ENCODE measurements at places on chromosomes 2 and 18.
A peak's percentile ranks its signal among the peaks of the same experiment; 100 is the strongest.

DNA sequence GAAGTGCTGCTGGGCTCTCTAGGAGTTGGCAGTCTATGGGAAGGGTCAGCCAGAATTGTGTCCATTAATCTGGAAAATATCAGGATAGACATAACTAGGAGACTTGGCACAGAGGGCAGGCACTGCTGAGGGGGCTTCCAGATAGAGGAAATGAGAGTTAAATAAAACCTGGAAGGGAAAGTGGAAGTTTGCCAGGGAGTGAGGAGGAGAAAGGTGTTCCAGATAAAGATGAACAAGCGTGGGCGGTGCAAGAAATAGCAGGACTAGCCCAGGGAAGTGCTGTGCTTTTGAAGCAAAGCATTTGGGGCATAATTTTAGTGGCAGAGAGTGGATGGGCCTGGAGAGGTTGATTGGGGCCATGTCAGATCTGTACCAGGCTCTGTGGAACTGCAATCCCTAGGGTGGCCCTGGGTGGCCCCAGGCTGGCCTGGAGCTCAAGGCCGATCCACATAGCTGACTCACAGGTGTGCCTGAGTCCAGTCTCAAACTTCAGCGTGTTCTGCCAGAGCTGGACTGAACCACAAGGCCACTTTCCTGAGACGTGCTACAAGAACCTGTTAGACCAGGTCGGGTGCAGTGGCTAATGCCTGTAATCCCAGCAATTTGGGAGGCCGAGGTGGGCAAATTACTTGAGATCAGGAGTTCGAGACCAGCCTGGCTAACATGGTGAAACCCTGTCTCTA is 26.9 kb downstream of the GALM start:
- no peak for DNase-seq

DNA sequence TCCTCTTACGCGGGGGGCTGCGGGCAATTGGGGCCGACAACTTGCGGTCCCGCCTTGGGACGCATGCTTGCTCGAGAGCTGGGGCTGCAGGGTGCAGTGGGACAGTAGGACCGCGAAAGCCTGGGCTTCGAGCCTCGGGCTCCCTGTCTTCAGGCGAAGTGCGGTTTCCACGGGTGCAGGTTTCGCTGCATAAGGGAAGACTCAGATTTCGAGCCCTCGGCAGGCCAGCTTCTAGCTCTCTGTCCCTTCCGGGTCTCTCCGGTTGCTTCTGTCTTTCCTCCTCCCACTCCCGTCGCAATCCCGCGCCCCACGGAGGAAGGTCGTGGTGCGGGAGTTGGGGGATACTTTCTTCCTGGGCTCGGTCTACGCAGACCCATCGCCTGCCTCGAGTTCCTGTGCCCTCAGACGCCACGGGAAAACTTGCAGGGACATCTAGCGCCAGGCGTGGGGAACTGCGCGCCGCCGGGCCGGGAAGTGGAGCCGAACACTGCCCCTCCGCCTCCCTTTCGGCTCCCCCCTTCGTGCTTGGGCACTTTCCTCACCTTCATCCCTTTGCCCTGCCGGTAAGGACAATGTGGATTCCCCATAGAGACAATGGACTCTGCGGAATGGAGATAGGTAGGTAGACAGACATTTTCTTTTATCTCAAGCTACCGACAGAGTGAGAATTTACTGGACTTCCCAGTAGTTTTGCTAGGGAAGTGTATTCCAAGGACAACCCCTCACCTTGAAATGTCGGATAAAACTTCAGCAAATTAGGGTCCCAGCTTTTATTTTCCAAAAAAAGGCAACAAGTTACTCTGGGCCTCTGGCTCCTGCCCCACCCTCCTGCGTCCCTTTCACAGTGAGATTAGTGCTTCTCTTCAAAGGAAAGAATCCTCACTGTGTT is 4.2 kb upstream of the HOXD13 start:
- no peak for DNase-seq

GRCh38 chr2:231370749-231371429 is 24.6 kb upstream of the B3GNT7 start:
- no peak for DNase-seq

GRCh38 chr2:28274911-28275685 is 117.6 kb upstream of the FOSL2 start:
- DNase-seq: peak; percentile 6

DNA sequence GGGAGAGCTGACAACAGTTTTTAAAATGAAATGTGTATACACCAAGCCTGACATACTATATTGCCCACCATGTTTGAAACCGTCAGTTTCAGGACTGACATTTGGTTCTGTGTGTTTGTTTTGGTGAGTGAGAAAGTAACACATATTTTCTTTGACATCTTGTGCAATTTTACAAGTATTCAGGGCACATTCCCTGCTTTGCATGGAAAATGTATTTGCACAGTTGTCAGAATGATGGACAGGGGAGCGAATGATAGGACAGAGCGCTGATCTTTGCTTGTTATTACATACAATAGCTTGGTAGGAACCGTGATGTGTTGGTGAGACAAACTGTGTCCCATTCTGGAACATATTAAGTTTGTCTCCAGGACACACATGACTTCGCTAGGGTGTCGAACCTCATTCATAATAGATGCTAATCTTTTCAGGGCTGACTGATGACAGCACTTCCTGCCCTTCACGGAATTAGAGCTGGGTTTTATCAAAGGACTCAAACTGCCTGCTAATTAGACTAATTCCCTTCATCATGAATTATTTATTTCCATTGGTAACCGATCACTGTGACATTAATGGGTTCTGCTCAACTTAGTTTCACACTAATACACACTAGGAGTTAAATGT is 158.5 kb downstream of the CDCA7 start:
- no peak for DNase-seq

- DNase-seq: no peak
Measured at GRCh38 chr18:47321815-47322214, 70.4 kb upstream of the SKOR2 start.

DNA sequence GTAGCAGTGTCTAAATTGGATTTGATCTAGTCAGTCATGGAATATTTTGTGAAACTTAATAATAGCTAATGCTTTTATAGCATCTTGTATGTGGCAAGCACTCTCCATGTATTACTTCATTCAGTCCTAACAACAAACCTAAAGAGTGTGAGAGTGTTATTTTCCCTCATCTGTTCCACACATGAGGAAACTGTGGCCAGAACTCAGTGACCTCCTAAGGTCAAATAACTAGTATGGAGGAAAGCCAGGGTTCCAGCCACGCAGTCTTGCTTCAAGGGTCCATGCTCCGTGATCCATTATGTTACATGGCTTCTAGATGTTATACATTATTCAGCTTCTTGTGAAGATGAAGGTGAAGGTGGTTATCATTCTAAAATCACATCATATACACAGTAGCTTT is 45.5 kb downstream of the TWSG1 start:
- no peak for DNase-seq

DNA sequence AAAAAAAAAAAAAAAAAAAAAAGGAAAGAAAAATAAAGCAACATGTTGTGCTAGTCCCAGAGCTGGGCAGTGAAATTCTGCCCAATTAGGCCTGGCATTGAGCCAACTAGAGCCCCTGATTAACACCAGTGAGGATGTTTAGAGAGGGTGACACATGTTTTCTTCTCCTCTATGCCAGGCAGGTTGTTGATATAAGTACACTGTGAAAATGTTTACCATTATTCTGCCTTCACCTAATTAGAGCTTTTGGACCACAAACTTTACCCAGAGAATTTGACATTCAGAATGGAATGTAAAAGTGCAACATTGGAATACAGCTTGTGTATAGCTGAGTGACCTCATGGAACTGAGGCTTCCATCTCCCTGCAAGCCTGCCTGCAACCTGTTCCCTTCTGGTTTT is 95.9 kb upstream of the MSH2 start:
- DNase-seq: no peak

- no peak for DNase-seq
Measured at GRCh38 chr2:197502685-197503084, 2.5 kb downstream of the HSPE1 start.

- no peak for DNase-seq
Measured at GRCh38 chr2:141417246-141417797, 713.5 kb downstream of the LRP1B start.

- no peak for DNase-seq
Measured at GRCh38 chr2:45541450-45541849, 69.6 kb downstream of the SRBD1 start.

- DNase-seq: no peak
Measured at GRCh38 chr2:45352506-45352905, 258.6 kb downstream of the SRBD1 start.

GRCh38 chr2:207165121-207166038 is at the start of gene KLF7:
Gene KLF7, minus strand, starts transcription at chr2:207165948. Its CDS starts 380 bp downstream, at chr2:207165568.
- peak; percentile 66 for DNase-seq

- no peak for DNase-seq
Measured at GRCh38 chr18:50786864-50787263, 33.0 kb downstream of the MRO start.

- no peak for DNase-seq
Measured at GRCh38 chr2:159117658-159118057, 149.2 kb downstream of the TANC1 start.

GRCh38 chr2:121297217-121297830 is 12.3 kb upstream of the TFCP2L1 start:
- DNase-seq: no peak

DNA sequence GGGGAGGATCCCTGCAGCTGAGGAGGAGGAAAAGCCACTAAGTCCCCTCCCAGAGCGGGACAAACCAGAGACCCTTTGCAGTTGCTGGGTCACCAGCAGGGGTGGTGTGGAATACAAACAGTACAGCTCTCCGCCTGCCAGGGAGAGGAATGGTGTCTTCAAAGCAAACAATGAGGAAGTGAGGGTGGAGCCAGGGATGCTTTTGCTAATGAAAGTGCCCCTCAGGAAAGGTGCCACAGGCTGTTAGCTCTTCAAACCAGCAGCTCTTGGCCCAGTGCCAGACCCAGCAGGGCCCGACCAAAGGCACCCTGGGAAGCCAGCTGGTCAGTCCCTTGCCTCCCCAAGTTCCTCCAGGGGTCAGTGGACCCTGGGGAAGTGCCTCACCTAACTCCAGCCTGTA is 102.8 kb downstream of the HIBCH start:
- DNase-seq: peak; percentile 1

- DNase-seq: no peak
Measured at GRCh38 chr2:238487134-238487533, 60.4 kb downstream of the ASB1 start.

DNA sequence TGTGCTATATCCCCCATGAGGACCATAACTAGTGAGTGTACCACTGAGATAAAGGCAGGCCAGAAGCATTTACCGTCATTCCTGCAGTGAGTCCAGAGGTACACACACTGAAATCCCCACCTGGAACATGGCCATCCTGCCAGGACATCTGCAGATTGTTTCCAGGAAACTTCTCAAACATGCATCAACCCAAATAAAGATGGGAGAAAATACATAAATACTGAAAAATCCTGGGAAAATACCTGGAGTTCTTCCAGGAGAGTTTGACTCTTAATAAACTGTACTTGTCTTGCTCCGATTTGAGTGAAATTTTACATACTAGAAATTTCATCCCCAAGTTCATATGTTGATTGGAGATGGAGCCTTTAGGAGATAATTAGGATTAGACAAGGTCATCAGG is 388.1 kb upstream of the KLHL29 start:
- no peak for DNase-seq

GRCh38 chr18:61929881-61930640 is 37.3 kb upstream of the RNF152 start:
- no peak for DNase-seq

GRCh38 chr2:46171996-46172546 is 125.1 kb upstream of the EPAS1 start:
- no peak for DNase-seq

DNA sequence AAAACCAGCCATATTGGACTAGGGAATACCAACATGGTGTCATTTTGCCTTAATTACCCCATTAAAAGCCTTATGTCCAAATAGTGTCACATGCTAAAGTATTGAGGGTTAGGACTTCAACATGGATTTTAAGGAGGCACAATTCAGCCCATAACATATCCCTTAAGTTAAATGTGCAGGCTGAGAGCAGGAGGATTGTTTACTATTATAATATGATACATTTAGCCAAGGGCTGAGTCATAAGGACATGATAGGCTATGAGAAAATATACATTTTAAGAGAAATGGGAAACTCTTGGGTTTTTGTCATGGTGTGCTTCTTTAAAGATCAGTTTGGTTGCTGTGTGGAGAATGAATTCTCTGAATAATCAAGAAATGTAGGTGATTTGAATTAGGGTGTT is 136.8 kb downstream of the RDH14 start:
- DNase-seq: no peak

- no peak for DNase-seq
Measured at GRCh38 chr18:78180741-78181140, 798.9 kb upstream of the SALL3 start.

DNA sequence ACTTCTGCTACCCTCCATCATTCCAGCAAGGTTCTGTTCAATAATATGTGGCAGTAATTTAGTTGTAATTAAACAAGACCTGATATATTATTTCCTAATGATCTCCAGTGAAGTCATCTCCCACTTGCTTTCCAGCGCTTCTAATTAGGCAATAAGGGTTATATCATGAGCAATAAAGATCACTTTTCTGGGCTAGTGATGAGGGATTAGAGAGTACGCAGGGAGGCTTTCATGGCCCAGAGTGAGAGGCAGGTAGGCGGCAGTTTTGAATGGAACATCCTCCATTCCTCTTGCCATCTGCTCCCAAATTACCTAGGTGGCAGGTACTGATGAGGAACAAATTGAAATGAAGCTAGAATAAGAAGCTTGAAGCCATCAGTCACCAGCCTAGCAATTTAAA is 358.1 kb upstream of the SYT4 start:
- DNase-seq: no peak

DNA sequence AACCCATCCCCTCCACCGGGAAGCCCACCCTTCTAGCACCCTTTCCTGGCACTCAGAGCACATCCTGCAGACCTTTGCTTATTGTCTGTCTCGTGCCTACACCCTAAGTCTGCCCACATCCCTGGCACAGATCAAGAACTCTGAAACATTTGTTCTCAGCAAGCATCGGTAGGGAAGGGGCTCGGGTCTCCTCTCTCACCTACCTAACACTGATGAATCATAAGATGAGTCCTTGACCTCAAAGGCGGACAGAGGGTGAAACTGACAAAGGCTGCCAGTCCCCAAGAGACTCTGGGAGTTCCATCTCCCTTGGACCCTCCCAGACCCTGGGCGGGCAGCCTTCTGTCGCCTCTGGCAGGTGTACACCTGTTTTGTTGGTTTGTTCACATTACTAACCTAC is 9.3 kb downstream of the MAL start:
- no peak for DNase-seq

- DNase-seq: no peak
Measured at GRCh38 chr2:239073270-239073669, 225.4 kb downstream of the TWIST2 start.

- no peak for DNase-seq
Measured at GRCh38 chr2:120174963-120175581, 48.1 kb downstream of the TMEM185B start.

- DNase-seq: no peak
Measured at GRCh38 chr2:162127422-162127821, 24.6 kb downstream of the GCG start.

- DNase-seq: no peak
Measured at GRCh38 chr18:78934551-78935225, 44.9 kb upstream of the SALL3 start.

- DNase-seq: no peak
Measured at GRCh38 chr2:98118852-98119251, 31.9 kb downstream of the VWA3B start.

- no peak for DNase-seq
Measured at GRCh38 chr2:217935901-217936684, 66.7 kb downstream of the TNS1 start.

All from activated T-cell treated with anti-CD3 and anti-CD28 coated beads, Interleukin-2, amount 50 U/mL, for 72 hours (primary cell).